Left renal pelvis (tissue), 4 donors: ENCODE measurements at places on chromosomes 6 and 20. TPM values are rescaled to one million over a fixed set of nuclear protein-coding genes. Genes with fewer than 3 reads are reported as not detected.

GRCh38 chr20:53061192-53062108 lies 89.3 kb downstream of the TSHZ2 start:
- DNase-seq: no peak

- DNase-seq: peak; percentile 23
These were observed 106.0 kb downstream of the SH3BGRL2 start for GRCh38 chr6:79737172-79737571.

DNA sequence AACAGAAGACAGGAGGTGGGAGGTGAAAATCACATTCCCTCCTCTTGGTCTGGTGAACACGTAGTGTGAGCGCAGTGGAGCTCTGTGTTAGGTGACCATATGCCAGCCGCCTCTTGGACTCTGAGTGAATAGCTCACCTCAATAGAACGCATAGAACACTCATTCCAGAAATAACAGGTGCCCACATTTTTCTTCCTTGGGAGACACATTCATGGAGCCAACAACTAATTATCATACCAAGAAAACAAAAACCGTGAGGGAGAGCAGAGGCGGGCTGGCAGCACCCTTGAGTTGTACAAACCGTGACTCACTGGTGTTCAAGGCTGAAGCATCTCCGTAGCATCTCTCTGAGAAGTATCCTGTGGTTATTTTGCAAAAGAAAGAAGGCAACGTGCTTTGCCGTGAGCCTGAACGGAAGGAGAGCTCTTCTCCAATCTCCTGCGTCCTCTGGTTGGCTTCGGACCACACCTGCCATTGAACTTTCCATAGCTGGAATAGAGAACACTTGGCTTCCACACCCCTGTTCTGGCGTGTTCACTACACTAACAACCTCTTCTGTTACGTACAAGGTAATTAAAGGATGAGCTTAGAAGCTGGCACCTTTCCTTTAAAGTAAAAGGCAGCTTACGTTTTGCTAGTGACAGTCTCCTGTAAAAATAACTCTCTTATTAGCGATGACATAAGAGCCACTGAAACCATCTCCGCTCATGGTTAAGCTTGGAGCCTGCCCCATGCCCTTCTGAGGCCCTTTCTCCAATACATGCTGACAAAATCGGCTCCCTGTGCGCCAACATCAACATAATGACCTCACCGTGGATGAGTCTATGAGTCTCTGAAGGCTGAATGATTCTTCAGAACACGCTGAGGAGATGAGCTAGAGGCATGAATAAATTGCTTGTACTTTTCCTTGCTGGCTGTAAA lies 30.2 kb upstream of the SGK1 start:
- no peak for DNase-seq

FILIP1 gene
- polyA plus RNA-seq: 2.9 TPM
